ENCODE measurements at places on chromosomes 6 and 20.

GRCh38 chr6:12890171-12890790 is 173.7 kb downstream of the PHACTR1 start:
- no peak for DNase-seq

GRCh38 chr6:26311385-26312095 is 53.5 kb upstream of the BTN3A2 start:
- no peak for DNase-seq

- no peak for DNase-seq
These were observed 142.6 kb downstream of the ADGRG6 start for GRCh38 chr6:142444376-142444775.

- no peak for DNase-seq
These were observed 11.8 kb downstream of the CST7 start for GRCh38 chr20:24960861-24961260.

GRCh38 chr6:25448965-25449538 is 169.9 kb downstream of the CARMIL1 start:
- no peak for DNase-seq

DNA sequence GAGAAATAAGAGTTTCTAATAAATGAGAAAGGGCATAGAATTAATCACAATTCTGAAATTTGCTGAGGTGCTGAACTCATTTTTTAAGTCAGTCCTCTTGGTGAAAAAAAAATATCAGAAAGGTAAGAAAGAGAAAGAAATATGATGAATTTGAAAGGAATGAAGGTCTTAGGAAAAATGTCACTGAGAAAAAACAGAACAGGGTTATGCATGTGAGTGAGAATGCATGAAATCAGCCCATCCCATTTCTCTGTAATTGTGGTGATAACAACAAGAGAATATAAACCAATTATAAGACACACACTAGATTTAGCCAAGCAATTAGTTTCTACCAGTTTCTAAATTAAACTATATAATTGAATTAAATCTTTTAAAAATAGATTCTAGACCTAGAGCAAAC is 138.9 kb downstream of the TBX18 start:
- no peak for DNase-seq

GRCh38 chr6:167350275-167350696 is 25.4 kb downstream of the TTLL2 start:
- no peak for DNase-seq

DNA sequence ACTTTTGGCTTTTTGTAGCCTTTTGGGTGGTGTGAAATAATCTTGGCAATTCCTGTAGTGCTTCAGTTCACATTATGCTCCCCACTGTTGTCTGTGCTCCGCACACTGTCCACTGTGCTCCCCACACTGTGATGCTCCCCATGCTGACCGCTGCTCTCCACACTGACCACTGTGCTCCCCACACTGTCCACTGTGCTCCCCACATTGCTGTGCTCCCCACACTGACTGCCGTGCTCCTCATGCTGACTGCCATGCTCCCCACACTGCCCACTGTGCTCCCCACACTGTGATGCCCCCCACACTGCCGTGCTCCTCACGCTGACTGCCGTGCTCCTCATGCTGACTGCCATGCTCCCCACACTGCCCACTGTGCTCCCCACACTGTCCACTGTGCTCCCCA is 118.9 kb downstream of the PACRG start:
- no peak for DNase-seq

- no peak for DNase-seq
These were observed 40.4 kb downstream of the TRAM2 start for GRCh38 chr6:52536424-52536916.

DNA sequence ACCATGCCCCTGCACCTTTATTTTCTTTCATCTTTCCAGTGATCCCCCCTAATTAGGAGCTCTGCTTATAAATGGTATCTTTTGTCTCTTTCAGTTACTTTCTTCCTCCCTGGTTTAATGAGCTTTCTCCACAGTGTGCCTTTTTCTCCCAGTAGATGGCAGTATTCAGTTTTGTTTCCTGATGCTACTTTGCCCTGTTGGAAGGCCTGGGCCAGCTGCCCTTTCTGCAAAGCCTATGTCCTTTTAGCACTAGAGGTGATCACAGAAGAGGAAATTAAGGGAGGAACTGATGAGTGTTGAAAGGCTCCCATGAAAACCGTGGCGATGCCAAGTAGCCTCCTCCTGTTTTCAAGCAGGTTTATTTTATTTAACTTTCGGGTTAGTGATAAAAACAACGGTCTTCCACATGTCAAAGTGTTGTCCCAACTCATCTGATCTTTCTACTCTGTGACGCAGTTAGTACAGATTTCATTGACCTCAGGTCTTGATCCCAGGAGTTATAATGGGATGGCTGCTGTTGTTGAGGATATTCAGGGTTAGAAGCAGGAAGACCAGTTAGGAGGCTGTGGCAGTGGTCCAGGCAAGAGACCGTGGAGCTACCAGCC is 184.2 kb upstream of the BMP2 start:
- no peak for DNase-seq

DNA sequence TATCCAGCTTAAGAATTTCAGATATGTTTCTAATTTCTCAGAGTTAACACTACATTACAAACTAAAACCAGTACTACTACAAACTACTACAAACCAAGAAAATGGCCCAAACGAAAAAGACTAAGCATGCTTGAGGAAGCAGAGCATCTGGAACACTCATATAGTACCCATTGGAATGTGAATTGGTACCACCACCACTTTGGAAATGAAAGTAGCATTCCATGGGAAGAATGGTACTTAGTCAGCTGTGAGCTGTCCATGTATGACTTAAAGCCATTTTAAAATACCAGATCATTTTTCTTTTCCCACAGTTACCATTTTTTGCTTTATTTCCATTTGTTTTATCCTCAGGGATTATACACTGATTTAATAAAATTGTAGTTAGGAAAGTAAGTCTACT is 30.5 kb downstream of the FBXO9 start:
- no peak for DNase-seq

GRCh38 chr6:156976216-156977127 is 199.3 kb downstream of the ARID1B start:
- DNase-seq: no peak

DNA sequence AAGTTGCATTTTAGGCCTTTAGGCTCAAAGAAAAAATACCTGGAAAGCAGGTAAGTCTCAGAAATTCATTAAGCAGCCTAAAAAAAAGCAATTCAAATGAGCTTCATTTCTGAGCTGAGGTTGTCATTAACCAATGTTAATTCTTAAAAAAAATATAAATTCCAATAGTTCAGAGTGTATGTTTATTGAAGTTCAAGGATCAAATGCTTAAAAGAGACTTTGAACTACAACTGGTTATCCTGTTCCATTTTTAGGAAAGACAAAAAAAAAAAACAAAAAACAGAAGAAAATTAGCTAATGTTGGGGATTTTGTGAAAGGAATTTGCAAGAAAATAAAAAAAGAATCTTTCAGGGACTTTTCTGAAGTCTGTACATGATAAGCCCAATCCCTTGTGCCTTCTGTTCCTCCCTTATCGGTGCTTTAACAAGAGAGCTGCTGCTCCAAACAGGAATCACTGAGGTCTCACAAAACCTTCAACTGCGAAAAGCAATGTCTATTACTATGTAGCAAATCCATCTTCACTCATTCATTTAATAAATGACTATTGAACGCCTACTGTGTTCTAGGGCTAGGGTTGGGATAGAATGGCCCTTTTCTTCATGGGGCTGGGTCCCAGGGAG is 90.3 kb downstream of the FOXF2 start:
- no peak for DNase-seq

DNA sequence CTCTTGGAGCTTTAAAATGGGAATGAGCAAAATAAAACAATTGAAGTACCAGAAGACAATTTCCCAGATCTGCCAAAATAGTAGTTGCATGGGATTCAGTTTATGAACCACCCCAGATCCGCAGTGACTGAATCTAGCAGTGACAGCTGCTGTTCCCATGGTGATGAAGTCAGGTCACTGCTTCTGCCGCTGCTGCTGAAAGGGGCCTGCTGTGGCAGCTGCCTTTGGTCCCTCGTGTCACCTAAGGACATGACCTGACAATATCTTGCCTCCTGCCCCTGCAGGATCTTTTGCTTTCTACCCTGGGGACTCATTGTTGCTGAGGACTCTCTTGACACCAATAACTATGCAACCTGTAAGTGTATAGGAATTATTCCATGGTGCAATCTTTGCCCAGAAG is 34.3 kb upstream of the OGFRL1 start:
- no peak for DNase-seq

DNA sequence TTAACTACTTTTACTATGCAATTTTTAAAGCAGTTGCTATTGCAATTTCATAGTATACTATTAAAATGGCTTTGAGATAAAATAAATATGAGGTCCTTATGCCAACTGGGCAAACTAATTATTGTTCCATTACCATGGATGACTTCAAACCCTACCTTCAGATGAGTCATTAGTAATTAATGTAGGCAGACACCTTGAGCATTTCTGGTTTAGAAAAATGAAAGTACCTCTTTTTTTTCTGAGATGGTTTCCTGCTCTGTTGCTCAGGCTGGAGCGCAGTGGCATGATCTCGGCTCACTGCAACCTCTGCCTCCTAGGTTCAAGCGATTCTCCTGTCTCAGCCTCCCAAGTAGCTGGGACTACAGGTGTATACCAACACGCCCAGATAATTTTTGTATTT is 11.9 kb downstream of the ASF1A start:
- DNase-seq: no peak

GRCh38 chr6:5174244-5174643 is 86.5 kb downstream of the LYRM4 start:
- DNase-seq: no peak

DNA sequence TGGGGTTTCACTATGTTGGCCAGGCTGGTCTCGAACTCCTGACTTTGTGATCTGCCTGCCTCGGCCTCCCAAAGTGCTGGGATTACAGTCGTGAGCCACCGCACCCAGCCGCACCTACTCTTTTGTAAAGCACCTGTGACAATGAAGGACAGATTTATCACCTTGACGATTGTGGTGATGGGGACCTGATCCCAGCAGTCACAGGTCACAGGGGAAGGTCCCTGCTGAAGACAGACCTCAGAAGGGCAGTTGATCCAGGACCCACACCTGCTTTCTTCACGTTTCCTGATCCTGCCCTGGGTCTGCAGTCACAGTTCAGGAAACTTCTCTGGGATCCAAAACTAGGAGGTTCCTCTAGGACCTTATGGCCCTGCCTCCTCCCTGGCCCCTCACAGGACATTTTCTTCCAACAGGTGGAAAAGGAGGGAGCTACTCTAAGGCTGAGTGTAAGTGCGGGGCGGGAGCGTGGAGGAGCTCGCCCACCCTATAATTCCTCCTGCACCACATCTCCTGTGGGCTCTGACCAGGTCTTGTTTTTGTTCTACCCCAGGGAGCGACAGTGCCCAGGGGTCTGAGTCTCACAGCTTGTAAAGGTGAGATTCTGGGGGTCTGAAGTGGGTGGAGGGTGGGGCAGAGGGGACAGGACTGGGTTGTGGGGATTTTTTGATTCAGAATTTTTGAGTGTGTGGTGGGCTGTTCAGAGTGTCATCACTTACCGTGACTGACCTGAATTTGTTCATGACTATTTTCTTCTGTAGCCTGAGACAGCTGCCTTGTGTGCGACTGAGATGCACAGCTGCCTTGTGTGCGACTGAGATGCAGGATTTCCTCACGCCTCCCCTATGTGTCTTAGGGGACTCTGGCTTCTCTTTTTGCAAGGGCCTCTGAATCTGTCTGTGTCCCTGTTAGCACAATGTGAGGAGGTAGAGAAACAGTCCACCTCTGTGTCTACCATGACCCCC is 3.0 kb downstream of the HLA-E start:
- DNase-seq: no peak

GRCh38 chr6:23441808-23442461 is 684.1 kb upstream of the NRSN1 start:
- no peak for DNase-seq

DNA sequence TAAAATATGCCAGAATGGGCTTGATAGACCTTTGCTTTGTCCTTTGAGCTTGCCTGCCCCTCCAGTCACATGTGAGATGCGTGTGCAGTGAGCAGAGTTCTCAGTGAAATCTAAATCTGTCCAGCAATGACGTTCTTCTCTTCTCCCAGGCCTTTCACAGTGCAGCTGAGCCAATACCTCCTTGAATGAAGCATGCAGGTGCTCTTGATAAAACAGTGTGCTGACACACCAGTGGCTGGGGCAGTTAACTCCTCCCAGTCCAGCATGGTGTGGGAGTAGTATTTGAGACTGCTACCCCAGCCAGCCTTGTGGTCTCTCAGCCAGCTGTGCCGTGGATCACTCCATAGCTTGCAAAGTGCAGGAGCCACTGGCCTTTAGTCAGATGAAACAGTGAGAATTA is 240.5 kb downstream of the FARS2 start:
- no peak for DNase-seq

- no peak for DNase-seq
These were observed 222.8 kb upstream of the RUNX2 start for GRCh38 chr6:45105170-45105820.

GRCh38 chr6:147003186-147003585 is 201.0 kb upstream of the STXBP5 start:
- DNase-seq: no peak

DNA sequence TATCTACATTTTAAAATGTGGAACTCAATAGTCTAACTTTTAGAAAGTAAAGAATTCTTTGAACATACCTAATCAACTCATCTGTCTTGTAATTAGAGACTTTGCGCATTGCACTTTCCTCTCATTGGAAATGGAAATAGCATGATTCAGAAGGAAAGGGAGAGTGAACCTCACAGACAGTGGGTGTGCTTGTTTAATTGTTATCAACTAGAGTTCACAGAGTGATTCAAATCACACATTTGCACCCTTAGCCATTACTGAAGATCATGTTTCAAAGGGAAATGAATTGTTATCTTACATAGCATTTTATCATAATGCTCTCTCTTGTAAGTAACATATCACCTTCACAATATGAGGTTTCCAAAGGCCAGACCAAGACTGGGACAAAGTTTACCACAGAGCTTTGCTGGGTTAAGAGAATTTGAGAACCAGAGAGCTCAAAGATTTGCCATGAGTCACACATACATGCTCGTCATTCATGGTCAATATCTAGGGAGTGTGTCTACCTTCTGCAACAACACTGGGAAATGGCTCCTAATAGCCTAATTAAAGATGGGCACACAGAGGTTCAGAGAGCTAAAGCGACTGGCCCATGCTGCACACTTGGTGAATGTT is 21.5 kb downstream of the GSTA3 start:
- no peak for DNase-seq

GRCh38 chr6:149895833-149896271 is 2.1 kb downstream of the RAET1E start:
- no peak for DNase-seq

- DNase-seq: no peak
These were observed 7.6 kb upstream of the DEFB129 start for GRCh38 chr20:219290-220115.

- no peak for DNase-seq
These were observed 125.6 kb downstream of the BANF2 start for GRCh38 chr20:17825252-17825959.

GRCh38 chr20:58713801-58714339 is 21.3 kb downstream of the NPEPL1 start:
- DNase-seq: no peak

GRCh38 chr6:160781298-160781697 is 79.3 kb downstream of the PLG start:
- no peak for DNase-seq

- no peak for DNase-seq
These were observed 117.4 kb downstream of the FAXC start for GRCh38 chr6:99232056-99232455.

GRCh38 chr6:169839493-169839892 is 88.1 kb downstream of the ERMARD start:
- DNase-seq: no peak

- DNase-seq: no peak
These were observed 90.7 kb downstream of the KHDC1L start for GRCh38 chr6:73134588-73134987.

GRCh38 chr20:64111841-64112641 is 4.7 kb upstream of the NPBWR2 start:
- no peak for DNase-seq
